ENCODE measurements at places on chromosomes 7 and 10.

- no peak for DNase-seq
These were observed 104.6 kb downstream of the PROSER2 start for GRCh38 chr10:11927746-11928145.

DNA sequence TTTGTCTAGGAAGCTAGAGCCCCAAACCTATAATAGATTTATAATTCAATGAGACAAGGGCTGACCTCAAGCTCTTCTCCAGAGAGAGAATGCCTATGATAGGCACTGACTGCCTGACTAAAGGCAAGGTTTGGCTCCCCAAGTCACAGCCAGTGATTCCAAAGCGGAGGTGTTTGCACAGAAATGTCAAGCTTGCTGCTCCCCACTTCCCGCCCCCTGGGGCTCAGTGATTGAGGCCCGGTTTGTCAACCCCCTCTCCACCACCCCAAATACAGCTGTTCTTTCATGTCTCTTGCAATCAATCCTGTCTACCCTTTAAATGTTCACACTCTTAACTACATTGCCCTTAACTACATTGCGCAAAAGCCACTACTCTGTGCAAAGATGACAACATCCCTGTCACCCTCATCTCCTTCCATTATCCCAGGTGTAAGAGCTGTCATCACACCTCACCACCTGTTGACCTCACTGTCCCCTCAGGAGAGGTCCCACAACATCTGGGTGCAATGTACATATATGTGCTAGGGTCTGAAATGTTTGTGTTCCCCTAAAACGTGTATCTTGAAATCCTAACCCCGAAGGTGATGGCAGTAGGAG is 58.0 kb downstream of the NUDCD3 start:
- no peak for DNase-seq

- DNase-seq: no peak
These were observed 3.9 kb upstream of the FAM13C start for GRCh38 chr10:59366290-59366689.

- DNase-seq: no peak
These were observed 57.5 kb downstream of the CAMK1D start for GRCh38 chr10:12406764-12407400.

DNA sequence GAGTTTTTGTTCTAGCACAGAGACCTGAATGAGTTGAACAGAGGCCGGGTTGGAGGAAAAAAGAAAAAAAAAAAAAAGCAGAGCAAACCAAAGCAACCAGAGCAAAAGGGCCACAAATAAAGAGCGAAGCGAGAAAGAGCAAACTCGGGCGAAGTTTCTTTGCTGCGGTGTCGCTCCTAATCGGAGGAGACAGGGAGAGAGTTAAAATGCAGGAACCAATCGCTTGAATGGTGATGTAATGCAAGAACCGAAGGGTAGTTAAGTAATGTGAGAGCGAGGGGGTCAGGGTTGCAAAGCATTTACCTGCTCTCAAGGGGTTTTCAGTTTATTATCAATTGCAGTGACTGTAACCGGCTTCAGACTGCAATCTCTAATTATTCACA is 271.7 kb downstream of the TRIL start:
- peak; percentile 2 for DNase-seq

- DNase-seq: no peak
These were observed 11.8 kb downstream of the BTBD16 start for GRCh38 chr10:122282909-122283308.

- DNase-seq: no peak
These were observed 540.2 kb downstream of the LRMDA start for GRCh38 chr10:75971402-75972211.

DNA sequence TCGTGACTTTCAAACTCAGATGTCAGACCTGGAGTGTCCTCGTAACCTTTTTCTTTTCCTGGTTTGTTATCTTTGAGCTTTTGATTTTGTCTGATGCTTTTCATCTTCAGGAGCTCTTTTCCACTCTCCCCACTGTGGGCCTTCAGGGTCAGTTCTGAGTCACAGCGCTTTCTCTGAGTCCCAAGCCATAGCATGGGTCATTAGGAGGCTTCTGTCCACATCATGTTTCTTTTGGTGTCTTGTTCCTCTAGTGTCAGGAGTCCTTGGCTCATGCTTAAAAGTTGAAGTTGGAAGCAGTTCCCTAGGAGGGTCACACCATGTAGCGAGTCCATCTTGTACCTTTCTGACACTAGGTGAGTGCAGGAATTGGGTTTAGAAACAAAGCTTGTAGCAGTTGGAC is 40.3 kb downstream of the DAGLB start:
- no peak for DNase-seq

DNA sequence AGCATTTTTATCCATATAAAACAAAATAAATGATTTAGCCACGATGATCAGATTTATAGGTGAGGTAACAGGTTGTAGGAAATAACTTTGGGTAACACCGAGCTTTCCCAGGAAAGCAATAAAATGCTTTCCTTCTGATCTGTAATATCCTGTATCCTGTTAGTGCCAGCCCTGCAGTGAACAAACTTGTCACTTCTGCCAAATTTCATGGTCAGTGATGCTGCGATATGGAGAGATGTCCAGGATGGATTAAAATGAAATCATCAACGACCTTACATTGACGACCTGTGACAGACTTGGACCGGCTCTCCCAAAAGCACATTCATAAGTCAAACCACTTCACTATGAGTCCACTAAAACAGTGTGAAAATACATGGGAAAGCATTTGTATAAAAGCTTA is 608.0 kb upstream of the NRP1 start:
- DNase-seq: no peak

GRCh38 chr7:102167254-102167653 is 119.4 kb upstream of the SH2B2 start:
- DNase-seq: no peak

DNA sequence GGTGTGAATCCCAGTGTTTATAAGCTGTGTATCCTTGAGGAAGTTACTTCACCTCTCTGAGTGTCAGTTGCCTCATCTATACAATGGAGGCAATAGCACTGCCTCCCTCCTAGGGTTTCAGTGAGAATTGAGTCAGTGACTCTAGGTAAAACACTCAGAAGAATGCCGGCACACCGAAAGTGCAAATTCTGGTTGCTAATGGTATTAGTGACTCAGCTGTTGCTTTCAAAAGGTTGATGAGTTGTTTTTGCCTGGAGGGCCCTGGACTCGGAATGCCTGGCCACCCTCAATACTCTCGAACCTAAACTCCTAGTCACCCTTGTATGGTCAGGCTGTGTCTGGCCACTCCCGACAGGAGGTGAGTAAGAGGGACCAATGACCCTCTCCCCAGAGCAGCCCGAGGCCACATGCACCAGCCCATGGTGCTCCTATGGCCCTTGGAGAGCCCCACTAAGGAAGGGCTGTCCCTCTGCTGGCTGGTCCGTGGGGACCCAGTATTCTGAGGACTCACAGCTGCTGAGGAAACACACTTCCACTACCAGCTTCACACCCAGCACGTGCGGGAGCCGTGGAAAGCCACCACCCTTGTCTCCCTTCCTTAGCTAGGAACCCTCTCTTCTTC is 60.2 kb downstream of the CALML3 start:
- DNase-seq: no peak

GRCh38 chr10:3672220-3672619 is 112.8 kb downstream of the KLF6 start:
- DNase-seq: no peak

DNA sequence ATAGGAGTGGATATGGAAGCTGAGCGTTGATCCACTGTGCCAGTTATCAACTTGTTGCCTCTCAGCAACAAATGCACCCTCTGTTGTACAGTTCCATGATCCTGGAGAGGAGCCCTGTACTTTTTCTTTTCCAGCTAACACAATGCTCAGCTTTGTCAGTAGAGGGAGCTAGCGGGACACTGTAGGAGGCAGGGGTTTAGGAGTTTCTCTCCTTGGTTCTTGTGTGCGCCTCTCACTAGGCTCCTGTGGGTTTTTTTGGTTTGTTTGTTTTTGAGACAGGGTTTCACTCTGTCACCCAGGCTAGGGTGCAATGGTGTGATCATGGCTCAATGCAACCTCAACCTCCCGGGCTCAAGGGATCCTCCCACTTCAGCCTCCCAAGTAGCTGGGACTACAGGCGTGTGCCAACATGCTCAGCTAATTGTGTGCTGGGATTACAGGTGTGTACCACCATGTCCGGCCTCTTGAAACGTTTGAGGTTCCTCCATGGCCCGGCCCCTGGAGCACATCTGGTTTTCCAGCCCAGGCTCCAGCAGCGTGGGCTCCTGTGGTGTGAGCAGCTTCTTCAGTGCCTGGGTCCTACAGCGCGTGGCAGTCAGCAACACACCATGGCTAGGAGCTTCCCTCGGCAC is 12.0 kb upstream of the MARVELD1 start:
- peak; percentile 77 for DNase-seq

GRCh38 chr7:90180011-90180585 is 25.8 kb downstream of the STEAP1 start:
- DNase-seq: no peak

GRCh38 chr10:123373591-123373990 is 219.4 kb downstream of the BUB3 start:
- no peak for DNase-seq

GRCh38 chr7:130908345-130909160 is 174.5 kb upstream of the KLF14 start:
- DNase-seq: no peak

GRCh38 chr10:112232670-112233069 is 49.1 kb upstream of the GPAM start:
- DNase-seq: no peak

DNA sequence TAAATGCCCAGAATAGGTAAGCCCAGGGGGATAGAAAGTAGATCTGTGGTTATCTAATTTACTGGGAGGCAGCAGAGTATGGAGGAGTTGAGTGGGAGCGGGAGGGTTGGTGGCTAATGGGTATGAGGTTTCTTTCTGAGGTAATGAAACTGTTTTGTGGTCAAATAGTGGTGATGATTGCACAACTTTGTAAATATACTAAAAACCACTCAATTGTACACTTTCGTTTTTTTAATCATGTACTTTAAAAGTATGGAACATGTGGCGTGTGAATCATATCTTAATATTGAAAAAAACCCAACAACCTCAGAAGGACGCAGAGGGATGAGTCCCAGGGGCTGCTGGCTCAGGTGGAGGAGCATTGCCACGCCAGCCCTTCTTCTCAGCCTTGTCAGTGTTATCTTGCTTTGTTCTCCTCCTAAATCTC is 118.1 kb downstream of the WDR11 start:
- DNase-seq: no peak

GRCh38 chr10:93495654-93496321 is 624 bp upstream of the CEP55 start:
- no peak for DNase-seq

DNA sequence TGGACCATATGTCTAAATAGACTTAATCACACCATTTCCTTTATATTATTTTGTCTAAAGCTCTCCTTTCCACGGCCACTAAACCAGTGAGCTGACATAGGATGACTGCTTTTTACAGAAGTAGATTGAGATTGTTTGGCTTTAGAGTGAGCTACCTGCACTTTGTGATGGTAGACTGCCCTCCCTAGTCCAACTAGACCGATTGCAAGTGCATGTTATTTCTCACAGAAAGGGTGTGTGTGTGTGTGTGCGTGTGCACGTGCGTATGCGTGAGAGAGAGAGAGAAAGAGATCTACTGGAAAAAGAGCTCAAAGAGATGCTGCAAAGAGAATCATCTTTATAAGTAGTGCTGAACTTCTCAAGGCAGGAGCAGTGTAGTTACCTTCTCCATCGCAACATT is 60.7 kb downstream of the VCL start:
- DNase-seq: peak; percentile 12

- no peak for DNase-seq
These were observed 533.8 kb upstream of the DPP6 start for GRCh38 chr7:153518201-153518984.

- DNase-seq: no peak
These were observed 134.2 kb downstream of the RALA start for GRCh38 chr7:39757604-39758003.

GRCh38 chr7:76278540-76278939 is 23.9 kb upstream of the HSPB1 start:
- no peak for DNase-seq

DNA sequence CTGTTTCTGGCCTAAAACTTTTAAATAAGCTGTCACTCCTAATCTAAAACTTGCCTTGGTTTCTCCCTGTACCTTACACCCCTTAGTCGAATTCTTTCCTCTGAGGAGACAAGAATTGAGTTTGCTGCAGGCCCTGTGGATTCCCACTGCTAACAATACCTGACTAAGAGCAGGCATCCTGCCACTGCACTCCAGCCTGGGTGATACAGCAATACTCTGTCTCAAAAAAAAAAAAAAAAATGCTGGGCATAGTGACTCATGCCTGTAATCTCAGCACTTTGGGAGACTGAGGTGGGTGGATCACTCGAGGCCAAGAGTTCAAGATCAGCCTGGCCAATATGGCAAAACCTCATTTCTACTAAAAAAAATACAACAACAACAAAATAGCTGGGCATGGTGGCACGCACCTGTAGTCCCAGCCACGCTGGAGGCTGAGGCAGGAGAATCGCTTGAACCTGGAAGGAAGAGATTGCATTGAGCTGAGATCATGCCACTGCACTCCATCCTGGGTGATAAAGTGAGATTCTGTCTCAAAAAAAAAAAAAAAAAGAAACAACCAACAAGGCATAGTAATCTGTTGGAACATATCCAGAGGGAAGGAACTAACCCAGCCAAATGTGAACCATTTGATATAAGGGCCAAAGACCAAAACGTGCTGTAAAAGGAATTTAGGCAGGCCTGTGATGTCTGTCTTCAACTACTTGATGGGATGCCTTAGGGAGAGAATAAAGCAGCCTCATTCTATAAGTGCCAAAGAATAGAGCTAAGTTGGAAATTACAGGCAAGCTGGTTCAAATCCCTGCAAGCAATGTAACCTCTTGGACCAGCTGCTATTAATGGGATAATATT is 732.7 kb upstream of the AUTS2 start:
- no peak for DNase-seq

DNA sequence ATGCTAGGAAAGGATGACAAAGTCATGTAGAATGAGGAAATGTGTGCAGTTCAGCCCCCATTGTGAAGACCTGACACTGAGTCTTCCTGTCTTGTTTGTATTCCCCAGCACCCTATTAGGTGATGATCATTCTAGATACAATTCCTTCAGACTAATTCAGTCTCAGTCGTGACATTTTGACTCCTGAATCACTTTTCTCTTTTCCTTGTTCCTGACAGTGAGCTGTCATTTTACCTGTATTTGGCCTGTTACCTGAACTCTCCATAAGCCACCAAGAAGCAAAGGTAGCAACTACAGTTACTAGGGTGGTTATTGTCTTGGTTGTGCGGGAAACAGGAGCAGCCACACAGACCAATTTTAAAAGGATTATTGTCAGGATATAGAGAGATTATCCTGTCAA is 111.4 kb upstream of the TAC1 start:
- DNase-seq: no peak

GRCh38 chr10:60534761-60535389 is 145.2 kb upstream of the ANK3 start:
- no peak for DNase-seq

DNA sequence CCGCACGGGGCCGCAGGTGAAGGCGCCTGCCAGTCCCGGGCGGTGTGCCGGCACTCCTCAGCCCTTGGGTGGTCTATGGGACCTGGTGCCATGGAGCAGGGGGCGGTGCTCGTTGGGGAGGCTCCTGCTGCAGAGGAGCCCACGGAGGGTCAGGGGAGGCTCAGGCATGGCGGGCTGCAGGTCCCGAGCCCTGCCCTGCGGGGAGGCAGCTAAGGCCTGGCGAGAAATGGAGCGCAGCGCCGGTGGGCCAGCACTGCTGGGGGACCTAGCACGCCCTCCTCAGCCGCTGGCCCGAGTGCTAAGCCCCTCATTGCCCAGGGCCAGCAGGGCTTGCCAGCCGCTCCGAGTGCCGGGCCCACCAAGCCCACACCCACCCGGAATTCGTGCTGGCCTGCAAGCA is 18.9 kb downstream of the AKR1E2 start:
- no peak for DNase-seq

All from AML-193 (cell line).